ENCODE measurements at places on chromosomes 12 and 14.

DNA sequence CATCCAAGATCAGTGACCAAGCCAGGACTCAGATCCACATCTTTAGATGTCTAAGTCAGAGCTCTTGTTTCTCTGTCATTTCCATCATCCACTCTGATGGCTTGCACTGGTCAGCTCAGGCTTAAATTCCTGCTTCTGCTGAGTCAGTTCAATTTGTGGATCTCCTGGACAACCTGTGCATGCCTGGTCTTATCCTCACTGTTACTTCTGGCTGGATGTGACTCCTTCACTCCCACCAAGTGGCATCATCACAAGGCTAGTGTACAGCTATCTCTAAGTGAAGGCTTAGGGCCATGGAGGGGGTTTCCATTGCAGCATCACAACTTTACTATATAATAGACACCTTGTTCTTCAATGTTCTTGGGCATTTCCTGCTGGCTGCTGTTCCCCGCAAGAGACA is 102.9 kb downstream of the EMP1 start:
- no peaks in the 10 kb centered on the region for H3K36me3 ChIP-seq
- DNase-seq: no peak
- no peak overlapping the region for H3K27ac ChIP-seq
- H3K4me3 ChIP-seq: no peak overlapping the region

DNA sequence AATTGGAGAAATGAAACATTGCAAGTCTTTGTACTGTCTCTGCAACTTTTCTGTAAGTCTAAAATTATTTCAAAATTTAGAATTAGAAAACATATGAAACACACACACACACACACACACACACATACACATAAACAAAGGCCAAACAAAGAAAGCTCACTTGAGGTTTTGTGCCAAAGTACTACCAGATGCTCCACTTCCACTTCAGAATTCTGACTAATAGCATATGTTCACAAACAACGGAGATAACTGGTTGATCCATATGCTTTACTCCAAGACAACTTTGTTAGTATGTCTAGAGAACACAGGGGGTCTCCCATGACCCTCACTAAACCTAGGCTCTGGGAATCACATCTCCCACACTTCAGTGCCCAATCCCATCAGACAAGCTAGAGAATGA is 133.8 kb upstream of the CLEC14A start:
- no peak overlapping the region for H3K4me3 ChIP-seq
- H3K27ac ChIP-seq: no peak overlapping the region
- no peaks in the 10 kb centered on the region for H3K36me3 ChIP-seq
- H3K27me3 ChIP-seq: peaks cover 2% of the 10 kb centered on the region
- no peaks in the 10 kb centered on the region for H3K4me1 ChIP-seq

DNA sequence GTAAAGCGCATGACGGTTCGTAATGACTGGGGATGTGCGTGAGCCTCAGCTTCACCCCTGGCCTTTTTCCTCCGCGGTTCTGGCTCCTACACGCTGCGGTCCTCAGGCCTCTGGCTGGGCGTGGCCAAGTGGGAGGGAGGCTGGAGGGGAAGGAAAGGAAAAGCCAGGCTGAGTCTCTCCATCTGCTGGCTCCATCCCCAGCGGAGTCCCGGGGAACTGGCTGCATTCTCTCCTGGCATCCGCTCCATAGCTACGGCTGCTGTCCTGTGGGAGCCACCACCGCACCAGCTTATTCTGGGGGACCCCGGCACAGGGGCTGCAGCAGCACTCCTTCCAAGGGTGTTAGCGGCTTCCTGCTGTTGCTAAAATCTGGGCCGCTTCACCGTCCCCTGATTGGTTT is 68.2 kb upstream of the SLC24A4 start:
- H3K4me3 ChIP-seq: no peak overlapping the region
- no peaks in the 10 kb centered on the region for H3K36me3 ChIP-seq
- DNase-seq: no peak

- no peaks in the 10 kb centered on the region for H3K27me3 ChIP-seq
- peaks cover 4% of the 10 kb centered on the region for H3K4me1 ChIP-seq
- no peaks in the 10 kb centered on the region for H3K36me3 ChIP-seq
- H3K4me3 ChIP-seq: no peak overlapping the region
- H3K27ac ChIP-seq: no peak overlapping the region
Observed at GRCh38 chr12:40726366-40726765, 34.1 kb downstream of the CNTN1 start.

DNA sequence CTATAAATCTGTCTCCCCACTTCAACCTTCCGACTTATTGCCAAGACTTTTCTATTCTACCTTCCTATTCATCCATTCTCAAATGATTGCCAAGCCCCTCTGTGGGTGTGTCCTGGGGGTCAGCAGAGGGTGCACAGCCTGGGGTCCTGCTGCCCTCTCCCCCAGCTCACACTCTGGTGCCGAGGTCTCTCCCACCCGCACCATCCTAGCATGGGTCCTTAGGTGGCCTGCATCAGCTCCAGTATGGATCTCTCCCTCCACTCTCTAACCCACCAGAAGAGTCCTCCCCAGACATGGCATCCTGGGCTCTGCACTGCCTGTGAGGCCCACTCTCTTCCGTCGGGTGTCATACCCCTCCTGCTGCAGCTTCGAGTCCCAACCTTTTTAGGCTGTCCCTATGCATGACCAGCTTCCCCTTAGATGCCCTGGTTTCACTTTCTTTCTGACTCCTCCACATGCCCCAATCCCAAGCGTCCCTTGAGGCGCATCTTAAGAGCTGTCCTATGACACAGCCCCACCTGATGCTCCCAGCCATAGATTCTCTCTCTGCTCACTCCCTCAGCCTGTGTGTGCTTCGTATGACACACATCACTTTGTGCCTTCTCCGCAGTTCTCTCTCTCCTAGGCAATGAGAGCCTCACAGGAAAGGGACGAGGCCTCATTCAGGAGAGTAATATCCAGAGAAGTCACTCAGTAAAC is 43.9 kb downstream of the GIT2 start:
- no peaks in the 10 kb centered on the region for H3K27me3 ChIP-seq
- DNase-seq: no peak
- no peak overlapping the region for H3K4me3 ChIP-seq
- peaks cover 11% of the 10 kb centered on the region for H3K4me1 ChIP-seq
- H3K27ac ChIP-seq: no peak overlapping the region

DNA sequence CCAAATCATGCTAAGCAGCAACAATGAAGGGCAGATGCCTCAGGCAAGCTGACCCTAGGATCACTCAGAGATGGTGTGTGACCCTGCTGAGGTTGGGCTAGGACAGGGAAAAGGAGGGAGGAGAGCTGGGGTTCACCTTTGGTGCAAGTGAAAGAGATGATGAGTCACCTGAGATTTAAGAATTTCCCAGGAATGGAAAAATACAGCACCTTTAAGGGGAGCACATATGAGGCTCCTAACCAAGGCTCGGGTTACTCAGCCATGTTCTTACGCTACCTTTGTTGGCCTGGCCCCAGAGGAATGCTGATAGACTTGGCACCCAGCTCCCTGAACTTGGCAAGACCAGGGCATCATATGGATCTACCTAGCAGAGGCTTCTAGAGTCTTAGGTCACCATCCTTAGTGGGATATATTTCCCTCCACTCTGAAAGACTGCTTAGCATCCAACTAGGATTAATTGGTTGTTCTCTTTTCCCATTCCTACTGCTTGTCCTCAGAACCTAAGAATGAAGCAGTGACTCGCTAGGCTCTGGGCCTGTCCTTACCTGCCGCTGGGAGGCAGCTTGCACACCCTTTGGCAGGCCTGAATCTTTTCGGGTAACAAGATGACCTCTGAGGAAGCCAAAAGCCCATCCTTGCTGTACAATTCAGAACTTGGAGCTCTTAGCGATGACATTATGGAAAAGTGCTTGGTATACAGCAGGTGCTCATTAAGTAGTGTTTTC is 4.0 kb upstream of the NAA25 start:
- no peak for DNase-seq
- no peaks in the 10 kb centered on the region for H3K27me3 ChIP-seq
- no peak overlapping the region for H3K27ac ChIP-seq

- peaks cover 3% of the 10 kb centered on the region for H3K27me3 ChIP-seq
- H3K36me3 ChIP-seq: no peaks in the 10 kb centered on the region
- no peak overlapping the region for H3K27ac ChIP-seq
Observed at GRCh38 chr14:103115845-103116572, 7.3 kb upstream of the TNFAIP2 start.

DNA sequence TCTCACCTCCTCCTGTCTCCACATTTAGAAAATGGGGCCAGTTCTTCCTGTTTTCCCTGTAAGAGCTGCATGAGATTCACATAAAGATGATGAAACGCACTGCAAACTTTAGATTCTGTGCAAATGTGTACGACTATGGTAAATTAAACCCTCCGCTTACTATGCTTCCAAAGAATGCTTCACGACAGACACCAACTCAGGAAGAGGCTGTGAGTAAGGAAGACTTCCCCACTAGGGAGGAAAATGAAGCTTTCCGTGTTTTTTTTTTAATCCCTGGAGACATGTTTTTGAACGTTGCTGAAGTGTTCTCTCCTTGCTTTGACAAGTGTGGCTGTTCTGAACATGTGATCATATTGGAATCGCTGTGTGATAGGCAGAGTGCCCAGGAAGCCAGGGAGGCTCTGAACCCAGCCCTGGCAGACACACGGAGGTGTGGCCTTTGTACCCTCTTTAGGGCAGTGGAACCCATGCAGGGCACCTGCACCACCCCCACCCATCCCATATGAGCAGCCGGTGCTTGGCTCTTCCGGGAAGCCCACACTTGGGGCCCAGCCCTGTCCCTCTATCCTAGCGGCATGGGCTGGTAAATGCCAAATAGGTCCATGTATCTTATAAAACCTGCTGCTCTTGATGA is 7.5 kb upstream of the SYNE3 start:
- no peak overlapping the region for H3K27ac ChIP-seq
- peaks cover 7% of the 10 kb centered on the region for H3K4me1 ChIP-seq
- no peak overlapping the region for H3K4me3 ChIP-seq
- DNase-seq: no peak

DNA sequence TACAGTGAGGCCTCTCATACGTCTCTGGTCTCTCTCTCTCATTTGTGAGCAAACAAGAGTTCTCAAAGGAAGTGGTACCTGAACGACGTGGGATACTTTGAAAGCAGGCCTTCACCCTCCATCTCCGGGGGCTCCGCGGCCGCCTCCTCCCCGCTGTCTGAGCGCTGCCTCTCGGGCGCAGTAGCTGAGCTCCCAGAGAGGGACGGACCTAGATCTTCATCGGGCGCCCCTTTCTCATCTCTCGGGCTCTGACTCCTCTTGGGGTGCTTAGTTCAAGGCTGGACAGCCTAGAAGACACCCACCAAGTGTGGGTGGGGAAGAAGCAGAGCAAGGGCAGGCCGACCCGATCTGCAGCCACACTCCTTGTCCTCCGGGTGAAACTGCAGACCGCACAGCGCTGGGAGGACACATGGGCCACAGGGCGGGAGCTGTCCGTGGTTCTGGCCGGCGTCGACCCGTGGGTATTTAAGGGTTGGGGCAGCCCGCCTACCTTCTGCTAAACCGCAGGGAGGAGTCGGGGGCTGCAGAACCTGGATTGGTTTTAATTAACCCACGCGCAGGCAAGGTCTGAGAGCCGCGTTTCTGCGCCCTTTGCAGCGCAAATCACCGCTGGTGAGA is 92.7 kb downstream of the PAH start:
- H3K27ac ChIP-seq: no peak overlapping the region
- no peaks in the 10 kb centered on the region for H3K4me1 ChIP-seq
- DNase-seq: peak; percentile 87
- peaks cover 64% of the 10 kb centered on the region for H3K27me3 ChIP-seq
- no peak overlapping the region for H3K4me3 ChIP-seq

DNA sequence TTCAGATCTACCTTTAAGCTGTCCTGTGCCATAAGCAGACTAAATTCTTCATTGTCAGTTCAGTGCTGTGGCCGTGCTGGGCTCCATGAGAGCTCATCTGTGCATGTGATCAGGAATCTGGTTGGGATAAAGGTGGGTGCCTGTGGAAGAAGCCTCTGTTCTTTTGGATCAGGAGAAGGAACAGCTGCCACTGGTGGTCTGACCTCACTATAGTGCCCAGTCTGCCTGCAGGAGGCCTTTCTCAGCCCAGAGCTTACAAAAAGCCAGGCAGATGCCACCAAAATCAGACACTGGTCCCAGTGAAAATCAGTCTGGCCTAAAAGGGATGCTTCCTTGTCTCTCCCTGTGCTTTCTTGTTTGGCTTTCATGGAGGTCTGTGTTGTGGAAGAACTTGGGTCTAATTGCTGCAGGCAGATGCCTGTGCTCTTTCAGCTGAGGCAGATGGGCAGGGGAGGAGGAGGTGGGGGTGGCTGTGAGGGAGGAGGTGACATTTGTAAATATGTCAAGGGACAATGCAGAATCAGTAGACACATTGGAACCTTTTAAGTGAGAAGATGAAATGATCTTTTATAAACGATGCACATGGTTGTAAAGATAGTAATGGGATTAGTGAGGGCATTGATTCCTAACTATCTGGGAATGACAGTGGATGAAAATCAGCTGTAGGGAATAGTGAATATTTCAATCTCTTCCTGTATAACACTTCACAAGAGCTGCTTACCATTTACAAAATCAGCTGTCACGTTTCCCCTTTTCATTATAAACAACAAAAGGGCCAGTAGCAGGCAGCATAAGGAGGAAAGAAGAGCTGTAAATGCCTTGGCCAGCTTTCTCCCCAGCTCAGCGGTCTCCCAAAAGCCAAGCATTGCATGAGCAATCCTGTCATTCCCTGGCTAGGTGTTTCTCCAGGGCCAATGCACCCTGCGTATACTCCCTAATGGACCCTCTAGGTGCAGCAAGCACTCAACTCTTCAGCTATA is 44.6 kb downstream of the CACNA2D4 start:
- H3K4me3 ChIP-seq: no peak overlapping the region
- no peak overlapping the region for H3K27ac ChIP-seq
- peaks cover 34% of the 10 kb centered on the region for H3K27me3 ChIP-seq
- no peaks in the 10 kb centered on the region for H3K36me3 ChIP-seq

DNA sequence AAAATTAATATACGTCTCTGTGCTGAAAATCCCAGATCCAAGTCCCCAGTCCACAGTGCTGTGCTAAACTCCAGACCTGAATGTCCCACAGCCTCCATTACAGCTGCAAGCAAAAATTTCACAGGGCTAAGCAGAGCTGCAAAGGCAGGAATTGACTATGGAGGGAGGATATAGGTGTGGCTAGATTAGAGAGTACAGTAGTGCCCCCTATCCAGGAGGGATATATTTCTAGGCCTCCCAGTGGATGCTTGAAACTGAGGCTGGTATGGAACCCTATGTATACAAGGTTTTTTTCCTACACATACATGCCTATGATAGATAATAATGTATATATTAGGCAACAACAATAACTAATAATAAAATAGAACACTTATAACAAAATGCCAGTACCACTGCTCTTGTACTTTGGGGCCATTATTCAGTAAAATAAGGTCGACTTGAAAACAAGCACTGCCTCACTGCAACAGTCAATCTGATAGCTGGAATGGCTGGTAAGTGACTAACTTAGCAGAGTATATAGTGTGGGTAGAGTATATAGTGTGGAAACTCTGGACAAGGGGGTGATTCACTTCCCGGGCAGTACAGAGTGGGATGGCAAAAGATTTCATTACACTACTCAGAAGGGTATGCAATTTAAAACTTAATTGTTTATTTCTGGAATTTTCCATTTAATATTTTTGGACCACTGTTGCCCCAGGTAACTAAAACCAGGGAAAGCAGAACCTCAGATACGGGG is 82.7 kb downstream of the C14orf132 start:
- H3K27me3 ChIP-seq: no peaks in the 10 kb centered on the region
- no peak overlapping the region for H3K27ac ChIP-seq
- peaks cover 76% of the 10 kb centered on the region for H3K4me1 ChIP-seq

Data from mesothelial cell of epicardium (in vitro differentiated cells).